ENCODE measurements at places on chromosomes 2 and 18.

- DNase-seq: no peak
Measured at GRCh38 chr2:145598434-145598833, 1078.5 kb upstream of the ZEB2 start.

- DNase-seq: no peak
Measured at GRCh38 chr2:67456428-67456827, 59.3 kb downstream of the ETAA1 start.

DNA sequence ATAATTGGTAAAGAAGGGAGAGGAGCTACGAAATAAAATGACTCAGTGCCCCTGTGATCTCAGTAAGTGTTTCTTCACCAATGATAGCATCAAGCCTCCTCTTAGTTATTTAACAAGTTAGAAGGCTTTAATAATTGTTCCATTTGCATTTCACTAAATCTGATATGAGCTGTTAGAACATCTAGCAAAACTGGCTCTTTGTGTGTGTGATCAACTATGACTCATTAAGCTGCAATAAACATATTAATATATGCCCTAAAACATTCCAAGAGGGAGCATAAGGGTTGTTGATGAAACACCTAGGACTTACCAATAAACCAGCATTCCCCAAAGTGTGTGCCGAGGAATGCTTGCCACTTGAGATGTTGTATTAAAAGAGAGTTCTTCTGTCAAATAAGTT is 115.2 kb downstream of the OSBPL6 start:
- DNase-seq: no peak

- DNase-seq: no peak
Measured at GRCh38 chr2:15892151-15892880, 48.0 kb upstream of the MYCN start.

Measured in CD8-positive, alpha-beta memory T cell (primary cell).